ENCODE measurements at places on chromosomes 3 and 15.

DNA sequence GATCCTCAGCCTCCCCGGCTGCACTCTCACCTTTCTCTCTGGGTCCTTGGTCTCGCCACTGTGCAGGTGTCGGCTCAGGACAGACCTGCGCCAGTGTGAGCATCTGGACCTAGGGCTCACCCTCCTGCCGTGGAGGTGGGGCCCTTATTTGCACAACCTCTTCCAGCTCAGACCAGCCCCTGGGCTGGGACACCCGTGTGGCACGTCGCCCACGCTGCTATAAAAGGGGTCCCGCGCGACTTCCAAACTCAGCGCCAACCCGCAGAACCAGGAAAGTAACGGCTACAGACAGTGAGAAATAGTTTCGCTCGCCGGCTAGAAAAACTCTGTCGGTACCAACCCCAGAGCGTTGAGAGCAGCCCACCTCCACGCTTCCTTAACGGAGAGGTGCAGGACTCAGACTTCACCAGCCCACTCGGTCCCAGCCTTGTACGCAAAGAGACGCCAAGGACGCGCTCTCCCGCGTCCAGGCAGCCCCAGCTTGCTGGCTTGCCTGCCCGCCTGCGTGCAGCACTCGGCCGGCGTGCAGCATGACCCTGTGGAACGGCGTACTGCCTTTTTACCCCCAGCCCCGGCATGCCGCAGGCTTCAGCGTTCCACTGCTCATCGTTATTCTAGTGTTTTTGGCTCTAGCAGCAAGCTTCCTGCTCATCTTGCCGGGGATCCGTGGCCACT is at the start of the genes DUOX2 and DUOXA2:
Gene DUOX2, minus strand, starts transcription at position 97 of the 675 bp plus-strand sequence. CDS start 761 bp downstream, outside the sequence.
Gene DUOXA2, plus strand, starts transcription at position 251 of the 675 bp plus-strand sequence. Its CDS starts 280 bp downstream, at position 531.
- DNase-seq: no peak

- no peak for DNase-seq
These were observed 29.8 kb downstream of the NGRN start for GRCh38 chr15:90295270-90295648.

- no peak for DNase-seq
These were observed 213.4 kb upstream of the SEMA6D start for GRCh38 chr15:47503876-47504275.

DNA sequence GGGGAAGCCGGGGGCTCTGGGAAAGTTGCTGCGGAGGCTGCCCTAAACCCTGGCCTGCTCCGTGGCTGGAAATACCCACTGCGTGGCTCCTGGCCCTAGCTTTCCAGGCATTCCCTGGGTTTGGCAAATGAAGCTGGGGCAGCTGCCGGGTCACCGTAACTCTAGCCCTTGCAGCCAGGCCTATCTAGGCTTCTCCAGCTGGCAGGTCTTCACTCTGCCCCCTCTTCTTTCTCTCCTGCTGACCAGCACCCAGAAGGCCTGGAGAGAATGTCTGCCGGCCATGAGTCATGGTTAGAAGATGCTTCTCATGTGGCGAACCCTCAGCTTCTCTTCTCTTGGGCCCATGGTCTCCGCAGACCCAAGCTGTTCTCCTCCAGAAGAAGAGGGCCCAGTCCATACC is 5.6 kb upstream of the DLL4 start:
- DNase-seq: no peak

GRCh38 chr15:100291106-100291505 is 50.7 kb downstream of the ADAMTS17 start:
- no peak for DNase-seq

DNA sequence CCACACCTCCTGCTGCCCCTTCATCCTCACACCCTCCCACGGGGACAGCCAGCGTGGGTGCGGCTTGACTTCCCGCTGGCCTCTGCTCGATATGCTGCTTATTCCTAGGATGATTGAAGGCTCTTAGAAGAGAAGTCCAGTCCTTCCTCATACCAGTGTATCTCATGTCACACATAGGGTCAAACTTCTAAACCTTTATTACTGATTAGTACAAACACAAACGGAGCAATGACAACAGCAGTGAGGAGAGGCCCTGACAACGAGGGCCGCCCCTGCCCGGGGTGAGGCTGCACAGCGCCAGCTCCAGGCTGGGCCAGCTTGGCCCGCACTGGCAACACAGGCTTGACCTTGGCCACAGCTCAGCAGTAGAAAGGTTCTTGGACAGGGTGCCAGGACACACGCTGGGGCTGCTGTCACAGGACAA is 3.7 kb downstream of the CIB1 start:
- DNase-seq: no peak

DNA sequence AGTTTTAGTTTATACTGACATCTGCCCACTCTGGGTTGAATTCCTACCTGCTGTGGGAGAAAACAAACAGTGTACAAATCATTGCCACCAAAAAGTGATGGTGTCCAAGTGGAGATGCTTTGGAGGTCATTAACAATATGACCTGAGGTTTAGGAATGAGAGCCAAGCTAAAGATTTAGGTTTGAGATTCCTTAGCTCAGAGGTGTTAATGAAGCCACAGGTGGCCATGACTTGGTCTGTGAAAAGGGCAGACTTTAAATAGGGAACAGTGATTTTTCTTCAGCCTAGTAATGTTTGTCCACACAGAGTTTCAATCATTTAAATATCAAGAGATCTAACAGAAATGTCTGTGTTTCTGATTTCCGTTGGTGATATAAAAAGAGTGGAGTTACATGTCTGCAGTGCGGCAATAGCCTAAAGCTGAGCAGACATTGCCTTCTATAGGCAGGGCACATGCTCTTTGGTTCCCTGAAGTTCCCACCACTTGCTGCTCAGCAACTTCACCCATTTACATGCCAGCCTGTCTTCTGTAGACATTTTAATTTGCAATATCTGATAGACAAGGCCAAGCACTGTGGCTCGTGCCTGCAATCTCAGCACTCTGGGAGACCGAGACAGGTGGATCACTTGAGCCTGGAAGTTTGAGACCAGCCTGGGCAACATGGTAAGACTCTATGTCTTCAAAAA is 423.2 kb downstream of the IL5RA start:
- no peak for DNase-seq

DNA sequence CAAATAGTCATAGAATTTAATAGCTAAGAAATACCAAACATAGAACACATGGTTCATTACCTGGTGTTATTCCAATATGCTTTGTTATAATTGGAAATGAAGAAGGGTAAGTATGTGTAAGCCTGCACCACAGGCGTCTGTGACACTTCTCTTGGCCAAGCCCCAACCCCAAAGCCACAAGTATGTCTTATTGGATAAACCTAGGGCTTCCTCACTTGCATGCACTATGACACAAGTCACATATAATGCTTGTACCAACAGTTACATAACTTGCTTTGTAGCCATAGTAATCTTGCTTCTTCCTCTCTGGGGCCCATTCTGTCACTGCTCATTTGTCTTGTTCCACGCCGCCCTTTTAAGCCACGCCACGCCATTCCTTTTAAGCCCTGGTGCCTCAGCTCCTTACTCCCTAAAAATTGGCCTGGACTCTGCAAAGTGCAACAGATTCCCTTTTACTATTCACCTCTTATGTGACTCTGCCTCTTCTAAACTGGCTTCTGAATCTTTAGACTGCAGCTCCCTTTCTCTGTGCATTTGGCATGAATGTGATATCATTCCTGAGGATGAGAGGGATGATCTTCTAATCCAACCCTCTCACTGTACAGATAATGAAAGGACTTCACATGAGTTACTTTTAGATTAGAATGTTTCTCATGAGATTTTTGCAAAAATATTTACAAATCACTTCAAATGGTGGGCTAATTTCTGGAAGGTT is 48.1 kb upstream of the EPHA3 start:
- DNase-seq: peak; percentile 53

- no peak for DNase-seq
These were observed 341.3 kb downstream of the LSAMP start for GRCh38 chr3:116103868-116104530.

DNA sequence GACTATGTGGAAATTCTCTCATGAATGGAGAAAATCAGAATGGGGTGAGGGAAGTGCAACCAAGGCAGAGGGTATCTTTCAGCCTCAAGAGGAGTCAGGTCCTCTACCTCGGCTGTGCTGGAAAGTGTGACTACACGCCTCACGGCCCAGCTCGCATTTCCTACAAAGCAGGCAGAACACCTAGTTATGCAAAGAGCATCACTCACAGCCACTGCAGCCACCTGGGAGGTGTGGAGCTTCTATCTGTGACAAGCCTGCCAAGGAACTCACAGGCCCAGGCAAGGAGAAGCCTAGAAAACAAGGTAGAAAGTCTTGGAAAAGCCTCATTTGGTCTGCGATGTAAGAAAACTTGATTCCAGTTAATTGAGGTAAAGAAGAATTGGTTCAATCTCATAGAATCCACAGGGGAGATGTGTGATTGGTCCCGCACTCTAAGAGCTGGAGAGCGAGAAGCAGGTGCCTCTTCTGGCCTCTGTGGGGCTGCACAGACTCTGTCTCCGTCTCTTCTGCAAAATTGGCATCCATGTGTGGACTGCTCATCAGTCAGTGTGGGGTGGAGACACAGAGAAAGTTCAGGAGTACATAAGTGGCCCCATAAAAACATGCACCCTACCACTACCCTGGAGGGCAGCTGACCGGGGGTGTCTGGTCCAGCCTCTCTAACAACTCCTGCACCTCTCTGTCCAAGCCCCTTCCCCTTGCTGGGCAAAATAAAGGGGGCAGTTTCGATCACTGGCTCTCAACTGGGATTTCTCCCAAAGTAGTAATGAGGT is 76.8 kb downstream of the TAMM41 start:
- no peak for DNase-seq

DNA sequence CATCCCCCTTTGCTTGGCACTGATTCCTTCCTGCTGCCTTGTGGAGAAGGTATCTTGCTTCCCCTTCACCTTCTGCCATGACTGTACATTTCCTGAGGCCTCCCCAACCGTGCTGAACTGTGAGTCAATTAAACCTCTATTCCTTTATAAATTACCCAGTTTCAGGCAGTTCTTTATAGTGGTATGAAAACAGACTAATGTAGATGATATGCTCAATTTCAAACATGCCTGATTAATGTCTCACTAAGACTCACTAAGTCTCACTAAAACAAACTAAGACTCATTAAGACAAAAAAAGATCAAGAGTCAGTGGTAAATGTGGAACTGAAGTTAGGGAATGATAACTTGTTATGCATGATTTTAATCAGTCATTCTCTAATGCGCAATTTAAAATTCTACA is 606.6 kb downstream of the RBMS3 start:
- DNase-seq: peak; percentile 3

DNA sequence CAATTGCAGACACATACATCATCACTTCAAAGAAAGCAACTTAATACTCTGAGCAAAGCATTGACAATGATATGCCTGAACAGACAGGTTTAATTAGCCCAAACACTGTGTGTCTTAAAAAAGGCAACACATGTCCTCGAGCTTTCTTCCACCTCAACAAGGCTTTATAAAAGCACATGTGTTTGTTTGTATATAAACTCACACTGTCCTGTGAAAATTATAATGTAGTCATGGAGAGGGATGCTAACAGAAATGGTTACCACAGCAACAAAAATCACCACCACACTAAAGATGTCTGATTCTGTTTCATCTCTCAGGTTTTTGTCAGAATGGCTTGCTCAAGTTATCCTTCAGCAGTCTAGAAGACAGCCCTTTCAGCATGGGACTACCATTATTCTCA is 314.7 kb downstream of the MAGI1 start:
- DNase-seq: no peak

DNA sequence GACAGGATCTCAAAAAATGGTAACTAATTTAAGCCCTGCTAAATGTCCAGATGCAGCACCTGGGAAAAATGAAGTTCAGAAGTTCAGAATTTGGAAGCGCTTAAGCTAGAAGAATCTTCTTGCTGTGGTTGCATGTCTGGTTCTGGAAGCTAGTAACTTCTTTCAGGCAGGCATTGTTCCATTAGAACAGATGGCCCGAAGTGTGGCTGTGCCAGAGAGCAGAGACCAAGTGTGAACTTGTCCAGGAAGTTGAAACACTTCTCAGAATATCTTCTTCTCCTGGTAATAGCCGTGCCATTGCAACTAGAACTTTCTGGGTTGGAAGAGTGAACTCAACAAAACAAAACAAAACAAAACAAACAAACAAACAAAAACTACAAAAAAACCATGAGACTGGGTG is 80.0 kb downstream of the MITF start:
- no peak for DNase-seq

DNA sequence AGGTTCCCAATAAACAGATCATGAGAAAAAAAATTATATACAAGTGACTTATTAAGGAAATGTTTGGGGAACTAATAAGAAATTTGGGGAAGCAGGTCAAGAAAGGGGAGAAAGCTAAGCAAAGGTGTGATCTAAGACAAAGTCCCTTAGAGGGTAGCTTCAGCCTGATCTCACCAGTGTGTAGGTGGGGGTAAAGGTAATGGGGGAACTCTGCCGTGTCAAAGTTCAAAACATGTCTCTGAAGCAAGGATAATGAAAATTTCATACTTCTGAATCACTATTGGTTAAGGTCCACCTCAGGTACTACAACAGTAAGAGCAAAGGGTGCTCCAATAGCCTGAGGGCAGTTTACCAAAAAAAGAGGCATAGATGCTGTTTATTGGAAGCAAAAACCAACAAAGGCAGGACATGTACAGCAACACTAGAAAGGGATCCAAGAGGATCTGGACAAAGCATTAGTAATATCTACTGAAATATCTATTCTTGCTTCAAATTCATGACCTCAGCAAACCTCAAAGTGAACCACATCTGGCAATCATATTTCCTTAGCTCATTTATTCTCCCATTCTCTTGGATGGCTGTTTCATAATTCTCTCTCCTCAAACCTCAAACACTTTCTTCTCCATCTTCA is 6.9 kb downstream of the ACAD11 start:
- DNase-seq: no peak

DNA sequence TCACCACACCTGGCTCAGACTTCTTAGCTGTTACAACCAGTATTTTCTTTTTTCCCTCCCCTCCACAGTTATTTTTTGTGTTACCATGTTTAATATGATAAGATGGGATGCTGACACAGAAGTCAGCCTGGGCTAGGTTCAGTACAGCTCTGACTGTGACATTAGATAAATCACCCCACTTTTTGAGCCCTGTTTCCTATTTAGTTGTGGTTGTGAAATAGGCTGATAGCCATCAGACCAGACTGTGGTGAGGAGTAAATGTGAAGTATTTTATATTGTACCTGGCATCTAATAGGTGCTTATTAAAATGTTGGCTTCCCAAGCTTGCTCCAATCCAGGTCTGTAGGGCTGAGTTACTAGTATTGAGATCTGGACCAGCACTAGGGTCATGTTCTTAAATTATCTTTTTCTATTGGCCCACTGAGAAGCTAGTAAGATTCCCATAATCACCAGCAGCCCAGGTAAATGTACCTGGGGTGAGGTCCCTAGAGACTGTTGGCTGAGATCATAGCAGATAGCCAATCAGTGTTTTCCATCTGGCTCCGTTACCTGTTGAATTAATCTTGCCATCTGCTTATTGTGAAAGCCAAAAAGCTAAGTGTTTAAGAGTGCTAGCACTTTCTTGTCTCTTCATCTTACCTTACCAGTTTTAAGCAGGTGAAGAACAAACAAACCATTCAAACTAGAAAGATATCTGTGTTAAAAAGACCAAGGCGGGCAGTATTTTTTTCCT is 61.0 kb downstream of the CCK start:
- no peak for DNase-seq

- DNase-seq: peak; percentile 21
These were observed 76.5 kb downstream of the ACAP2 start for GRCh38 chr3:195366200-195366925.

DNA sequence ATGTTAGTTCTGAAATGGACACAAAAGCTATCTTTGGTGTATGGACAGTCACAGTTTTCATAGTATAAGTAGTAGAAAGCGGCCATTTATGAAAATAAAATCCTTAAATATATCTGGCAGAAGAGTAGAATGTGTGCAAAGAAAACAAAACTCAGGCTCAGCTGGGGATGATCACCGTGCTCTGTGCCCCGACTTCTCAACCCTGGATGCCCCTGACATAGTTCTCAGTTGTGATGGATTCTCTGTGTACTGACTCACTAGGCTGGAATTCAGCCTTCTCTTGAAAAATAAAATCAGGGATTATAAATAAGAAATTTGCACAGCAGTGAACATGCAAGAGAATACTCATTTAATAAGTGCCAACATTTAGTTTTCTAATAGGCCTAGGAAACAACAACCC is 925.1 kb upstream of the NR2F2 start:
- DNase-seq: peak; percentile 30
